ENCODE measurements at places on chromosomes 7 and 10. TPM values are rescaled to one million over a fixed set of nuclear protein-coding genes. Genes with fewer than 3 reads are reported as not detected.

DNA sequence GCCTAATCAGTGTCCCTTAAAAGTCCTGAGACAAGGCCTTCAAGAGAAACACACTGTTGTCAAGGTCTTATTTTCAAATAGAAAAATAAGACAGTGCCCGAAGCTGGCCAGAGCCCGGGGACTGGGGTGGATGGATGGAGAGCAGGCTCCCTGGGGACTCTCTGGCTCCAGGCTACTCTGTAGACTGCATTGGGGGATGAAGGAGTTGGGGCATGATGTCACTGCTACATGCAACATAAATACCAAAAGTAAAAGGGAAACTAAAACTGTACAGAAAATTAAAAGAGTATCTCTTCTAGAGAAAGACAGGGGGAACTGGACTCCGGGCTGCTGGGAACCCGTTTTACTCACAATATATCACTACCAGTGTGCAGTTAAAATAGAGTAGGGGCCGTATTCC lies 629.8 kb downstream of the KCNMA1 start:
- DNase-seq: no peak
- no peak overlapping the region for H3K4me3 ChIP-seq
- H3K4me1 ChIP-seq: no peaks in the 10 kb centered on the region
- H3K27me3 ChIP-seq: no peaks in the 10 kb centered on the region
- no peaks in the 10 kb centered on the region for H3K36me3 ChIP-seq

The CC2D2B gene
- total RNA-seq: 1.4 TPM

- no peak overlapping the region for H3K27ac ChIP-seq
- H3K27me3 ChIP-seq: no peaks in the 10 kb centered on the region
- H3K4me1 ChIP-seq: no peaks in the 10 kb centered on the region
- no peaks in the 10 kb centered on the region for H3K36me3 ChIP-seq
- no peak overlapping the region for H3K4me3 ChIP-seq
Observed at GRCh38 chr10:8473205-8473604, 418.7 kb downstream of the GATA3 start.

The OR2A5 gene
- not detected for total RNA-seq

DNA sequence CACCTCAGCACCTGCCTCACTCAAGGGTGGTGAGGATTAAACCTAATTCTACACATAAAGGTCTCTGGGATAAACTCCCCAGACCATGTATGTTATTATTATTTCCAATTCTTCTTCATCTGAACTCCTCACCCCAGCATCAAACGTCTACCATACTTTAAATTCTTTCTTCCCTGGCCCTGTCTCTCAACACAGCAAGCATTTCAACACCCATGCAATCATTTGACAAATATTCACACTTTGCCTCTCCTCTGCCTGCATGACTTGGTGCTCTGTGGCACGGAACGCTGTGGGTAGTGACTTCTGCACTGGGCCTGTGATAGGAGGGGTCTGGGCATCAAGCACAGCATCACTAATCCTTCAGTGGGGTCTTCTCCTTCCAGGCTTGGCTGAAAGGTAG lies 490.8 kb downstream of the TNS3 start:
- DNase-seq: no peak
- H3K27me3 ChIP-seq: peaks cover 8% of the 10 kb centered on the region
- no peak overlapping the region for H3K27ac ChIP-seq
- no peaks in the 10 kb centered on the region for H3K4me1 ChIP-seq

The ASIC3 gene
- total RNA-seq: 2.2 TPM

- no peaks in the 10 kb centered on the region for H3K36me3 ChIP-seq
- no peaks in the 10 kb centered on the region for H3K27me3 ChIP-seq
- DNase-seq: no peak
- no peak overlapping the region for H3K4me3 ChIP-seq
- H3K4me1 ChIP-seq: no peaks in the 10 kb centered on the region
- H3K27ac ChIP-seq: no peak overlapping the region
Observed at GRCh38 chr10:53005612-53006345, 233.2 kb upstream of the MBL2 start.

The NOS3 gene
- 9.7 TPM for total RNA-seq

The TFPI2 gene
- 2.7 TPM for total RNA-seq
